ENCODE measurements at places on chromosomes 5 and 9.

GRCh38 chr5:143343042-143343441 is 60.4 kb downstream of the NR3C1 start:
- no peak for DNase-seq

GRCh38 chr5:82387001-82387818 is 109.1 kb upstream of the RPS23 start:
- peak; percentile 97 for DNase-seq

DNA sequence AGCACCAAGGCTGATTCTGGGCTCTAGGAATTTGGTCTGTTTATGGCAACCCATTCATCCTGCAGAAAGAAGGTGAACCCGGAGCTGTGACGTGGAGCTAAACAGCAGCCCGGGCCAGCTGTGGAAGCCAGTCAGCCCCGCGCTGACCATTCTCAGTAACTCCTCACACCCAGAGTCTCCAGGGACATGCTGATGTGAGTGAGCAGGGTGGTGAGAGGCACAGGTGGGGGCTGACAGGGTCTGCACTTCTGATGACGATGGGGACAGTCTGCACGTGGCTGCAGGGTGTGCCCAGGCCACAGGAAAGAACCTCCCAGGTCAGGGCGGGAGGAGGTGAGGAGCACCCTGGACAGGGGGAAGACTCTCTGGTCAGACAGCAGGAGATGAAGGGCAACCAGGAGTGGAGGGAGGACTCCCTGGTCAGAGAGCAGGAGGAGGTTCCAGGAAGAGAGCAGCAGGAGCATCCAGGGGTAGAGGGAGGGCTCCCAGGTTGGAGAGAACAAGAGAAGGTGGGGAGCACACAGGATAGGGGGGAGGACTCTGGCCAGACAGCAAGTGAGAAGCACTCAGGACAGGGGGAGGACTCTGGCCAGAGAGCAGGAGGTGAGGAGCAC is 26.1 kb upstream of the SLC6A3 start:
- DNase-seq = no peak

DNA sequence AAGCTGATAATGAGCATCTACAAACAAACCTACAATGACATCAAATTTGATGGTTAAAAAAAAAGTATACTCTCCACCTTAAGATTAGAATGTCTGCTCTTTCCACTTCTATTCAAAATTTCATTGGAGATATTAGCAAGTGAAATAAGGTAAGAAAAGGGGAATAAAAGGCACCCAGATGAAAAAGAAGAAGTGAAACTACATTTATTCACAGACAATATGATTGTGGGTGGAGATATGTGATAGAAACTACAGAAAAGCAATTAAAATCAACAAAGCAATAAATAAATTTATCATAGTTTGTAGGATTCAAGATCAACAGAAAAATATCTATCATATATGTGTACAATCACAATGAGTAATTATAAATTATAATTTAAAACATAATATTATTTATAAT is 395.1 kb upstream of the CCNH start:
- DNase-seq = no peak
